ENCODE measurements at places on chromosomes 4 and X.

DNA sequence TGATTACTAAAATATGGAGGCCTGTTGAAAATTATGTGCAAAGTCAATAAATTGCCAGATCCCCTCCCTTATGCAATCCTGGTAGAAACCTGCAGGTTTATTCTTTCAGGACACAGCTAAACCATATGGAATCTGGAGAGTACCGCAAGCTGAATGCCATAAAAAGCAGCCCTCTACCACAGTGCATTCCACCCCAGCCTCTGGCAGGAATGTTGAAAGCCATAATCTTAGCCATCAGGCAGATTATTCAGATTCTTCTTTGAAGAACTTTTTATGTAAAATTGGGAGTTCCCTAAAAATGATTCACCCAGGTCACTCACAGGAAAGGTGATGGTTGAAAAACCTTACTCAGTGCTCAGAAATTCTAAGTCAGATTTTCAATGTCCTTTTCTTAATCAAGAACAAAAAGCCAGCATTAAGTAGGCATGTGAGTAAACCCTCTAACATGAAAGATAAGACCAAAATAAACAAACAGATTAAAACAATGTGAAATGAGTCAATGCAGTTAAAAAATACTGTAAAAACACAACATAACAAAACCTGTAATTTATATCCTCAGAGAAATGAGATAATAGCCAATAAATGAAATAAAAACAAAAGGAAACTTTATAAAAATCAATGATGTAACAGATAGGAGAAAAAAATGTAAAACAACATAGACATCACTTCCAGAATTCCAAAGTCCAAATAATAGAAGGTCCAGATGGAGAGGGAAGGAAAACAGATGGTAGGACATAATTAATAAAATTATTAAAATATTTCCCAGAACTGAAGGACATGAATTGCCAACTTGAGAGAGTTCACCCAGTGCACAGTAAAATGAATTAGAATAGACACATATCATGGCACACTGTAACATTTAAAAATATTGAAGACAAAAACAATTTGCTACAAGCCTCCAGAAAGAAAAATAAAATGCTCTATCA, 226.9 kb downstream of the FSTL5 start:
- DNase-seq, result no peak

- no peak for DNase-seq
Observed at GRCh38 chrX:70434352-70434866, 10.2 kb upstream of the DLG3 start.

DNA sequence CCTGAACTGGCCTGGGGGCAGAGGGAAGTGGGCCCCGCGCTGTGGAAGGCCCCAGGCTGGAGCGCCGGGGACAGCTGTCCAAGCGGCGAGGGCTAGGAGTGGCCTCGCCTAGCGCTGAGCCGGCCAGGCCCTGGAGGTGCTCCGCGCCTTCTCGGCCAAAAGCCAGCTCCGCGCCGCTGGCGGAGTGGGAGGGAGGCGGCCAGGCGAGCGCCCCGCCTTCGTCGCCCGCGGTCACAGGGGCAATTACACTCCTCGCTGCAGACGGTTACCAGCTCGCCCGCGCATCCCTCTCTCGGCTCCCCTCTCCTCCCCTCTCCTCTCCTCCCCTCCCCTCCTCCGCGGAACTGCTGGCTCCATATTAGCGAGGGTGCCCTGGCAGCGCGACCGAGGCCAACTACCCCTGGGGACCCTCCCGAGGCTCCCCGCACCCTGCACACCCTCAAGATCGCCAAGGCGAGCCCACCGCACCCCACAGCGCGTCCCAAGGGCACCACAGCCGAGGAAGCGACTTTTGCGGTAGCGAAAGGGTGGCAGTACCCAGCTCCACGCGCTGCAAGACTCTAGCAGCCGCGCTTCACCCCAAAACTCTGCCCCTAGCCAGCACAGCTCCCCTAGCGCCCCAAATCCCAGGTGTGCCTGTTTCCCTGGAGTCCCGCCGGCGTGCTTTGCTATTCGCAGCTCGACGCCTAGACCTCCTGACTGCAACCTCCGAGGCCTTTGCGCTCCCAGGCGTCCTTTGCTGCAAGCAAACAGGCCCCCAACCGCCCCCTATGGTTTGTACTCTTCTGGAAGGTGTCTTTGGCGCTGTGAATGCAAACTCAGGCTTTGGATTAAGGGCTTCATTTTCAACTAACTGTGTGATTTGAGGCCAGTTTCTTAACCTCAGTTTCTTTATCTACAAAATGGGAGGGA, 91.4 kb downstream of the BCOR start:
- peak; percentile 52 for DNase-seq

DNA sequence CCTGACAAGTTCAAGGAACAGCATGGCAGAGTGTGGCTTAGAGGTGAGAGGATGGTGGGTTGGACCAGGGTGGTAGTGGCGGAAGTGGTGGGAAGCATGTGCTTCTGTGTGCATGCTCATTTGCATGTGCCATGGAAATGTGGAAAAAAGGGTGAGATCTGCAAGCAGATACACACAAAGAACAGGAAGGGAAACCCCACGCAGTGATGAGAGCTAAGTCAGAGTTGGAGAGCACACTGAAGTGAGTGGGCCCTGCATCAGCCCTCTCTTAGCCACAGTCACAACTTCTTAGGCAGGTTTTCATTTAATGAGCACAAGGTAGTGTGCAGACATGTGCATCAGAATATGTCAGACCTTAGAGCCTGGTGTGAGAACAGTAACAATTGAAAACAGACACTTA, 483.8 kb downstream of the AFF2 start:
- no peak for DNase-seq

DNA sequence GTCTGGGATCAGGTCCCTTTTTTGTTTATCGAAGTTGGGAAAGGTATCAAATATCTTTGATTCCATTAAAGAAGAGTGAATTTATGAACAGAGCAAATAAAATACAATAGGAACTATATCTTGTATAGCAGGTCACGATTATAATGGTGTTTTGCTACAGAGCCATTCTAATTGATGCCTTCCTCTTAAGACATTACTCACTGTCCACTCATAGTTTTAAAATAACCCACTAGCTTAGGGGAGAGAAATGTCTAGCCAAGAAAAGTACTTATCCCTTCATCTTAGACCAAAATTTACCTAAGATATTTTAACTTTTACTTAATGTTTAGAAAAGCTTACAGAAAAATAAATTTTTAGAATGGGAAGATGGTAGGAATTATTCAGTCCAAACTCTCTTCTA, 112.0 kb upstream of the PABPC4L start:
- DNase-seq, result no peak

All from B cell (primary cell).